Vagina (tissue), 2 donors: ENCODE measurements at places on chromosomes 3 and 15. TPM values are rescaled to one million over a fixed set of nuclear protein-coding genes. Genes with fewer than 3 reads are reported as not detected.

PLIN1 gene
- 53.3 TPM for total RNA-seq

MAN2A2 gene
- total RNA-seq = 46.7 TPM

CFAP100 gene
- not detected for total RNA-seq

CEP19 gene
- total RNA-seq = 1.5 TPM

SUSD5 gene
- total RNA-seq = 0.98 TPM

NDN gene
- total RNA-seq = 79.3 TPM

GHSR gene
- not detected for total RNA-seq

PLA2G4F gene
- total RNA-seq = 35.1 TPM

GRCh38 chr15:40650479-40650878, 44.5 kb upstream of the RAD51 start:
- no peak for DNase-seq

DNA sequence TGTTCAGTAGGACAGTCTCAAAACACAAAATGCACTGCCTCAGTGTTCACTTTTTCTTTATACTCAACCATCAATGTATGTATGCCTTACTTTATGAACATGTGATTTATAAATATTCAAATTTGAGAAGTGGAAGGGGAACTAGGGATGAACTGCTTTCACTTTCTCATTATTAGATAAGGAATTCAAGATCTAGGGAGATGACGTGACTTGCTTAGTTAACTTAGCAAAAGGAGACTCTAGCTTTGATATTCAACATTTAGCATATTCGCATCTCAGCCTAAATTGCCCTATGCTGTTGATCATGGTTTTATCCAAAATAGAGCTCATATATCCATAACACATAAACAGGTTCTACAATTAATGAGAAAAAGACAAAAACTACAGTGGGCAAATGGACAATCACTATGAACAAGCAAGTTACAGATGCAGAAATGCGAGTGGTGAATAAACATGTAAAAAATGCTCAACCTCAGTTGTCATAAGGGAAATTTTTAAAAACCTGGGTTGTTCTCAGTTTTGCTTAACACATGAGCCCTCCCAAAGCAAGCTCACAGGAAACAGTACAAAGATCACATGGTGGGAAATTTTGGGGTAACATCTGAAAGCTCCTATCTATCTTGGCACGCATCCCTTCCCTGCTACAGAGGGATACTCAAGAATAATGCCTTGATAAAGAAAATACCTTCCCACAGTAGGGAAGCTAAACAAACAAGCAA, 269.8 kb downstream of the THRB start:
- peak; percentile 8 for DNase-seq

DNA sequence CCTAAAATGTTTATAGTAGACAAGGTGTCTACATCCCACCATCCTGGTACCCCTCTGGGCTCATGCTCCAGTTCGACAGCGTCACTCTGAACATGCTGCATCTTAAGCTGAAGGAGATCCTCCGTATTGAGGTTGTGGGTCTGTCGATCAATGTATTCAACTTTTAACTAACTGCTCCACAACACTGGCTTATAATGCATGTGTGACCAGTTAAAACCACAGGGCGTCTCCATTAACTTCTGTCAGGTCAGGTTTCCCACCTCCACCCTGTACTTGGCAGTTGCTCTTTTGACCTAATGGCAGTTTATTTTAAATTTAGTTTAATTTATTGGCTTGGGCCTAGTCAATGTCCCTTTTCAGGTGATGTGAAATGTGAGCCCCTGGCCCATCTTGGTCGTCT, 17.8 kb upstream of the RARRES1 start:
- no peak for DNase-seq

DNA sequence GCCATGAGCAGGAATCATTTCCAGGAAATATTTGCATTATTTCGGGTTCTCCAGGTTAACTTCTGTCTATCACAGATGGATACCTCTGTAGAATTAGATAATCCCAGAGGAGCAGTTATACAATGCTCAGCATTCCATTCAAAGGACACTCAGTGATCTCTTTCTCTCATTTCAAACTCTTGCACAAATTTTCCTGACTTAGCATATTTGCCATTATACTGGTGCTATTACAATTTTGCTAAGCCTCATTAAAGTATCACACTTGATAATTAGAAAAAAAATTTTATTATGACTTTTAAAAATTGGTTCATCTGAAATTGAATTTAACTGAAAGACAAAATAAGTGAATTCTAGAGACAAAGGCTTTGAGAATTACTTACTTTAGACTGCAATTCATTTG, 469.0 kb downstream of the EPHA3 start:
- no peak for DNase-seq

DNA sequence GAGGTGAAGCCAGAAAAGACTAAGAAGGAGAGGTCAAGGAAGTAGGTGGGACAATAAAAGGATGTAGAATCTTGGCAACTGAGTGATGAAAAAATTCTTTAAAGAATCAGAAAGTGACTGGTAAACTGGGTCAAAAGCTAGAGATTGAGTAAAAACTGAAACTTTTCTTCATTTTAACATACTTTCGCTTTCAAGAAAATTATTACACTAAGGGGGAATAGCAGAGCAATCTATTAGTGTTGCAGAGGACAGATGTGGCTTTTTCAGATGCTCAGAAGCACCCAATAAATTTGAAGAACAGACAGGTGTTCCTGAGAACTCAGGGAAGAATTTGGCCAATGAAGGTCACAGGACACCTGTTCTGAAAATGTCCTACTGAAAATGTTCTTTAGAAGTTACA, 805.4 kb upstream of the ALCAM start:
- no peak for DNase-seq

DNA sequence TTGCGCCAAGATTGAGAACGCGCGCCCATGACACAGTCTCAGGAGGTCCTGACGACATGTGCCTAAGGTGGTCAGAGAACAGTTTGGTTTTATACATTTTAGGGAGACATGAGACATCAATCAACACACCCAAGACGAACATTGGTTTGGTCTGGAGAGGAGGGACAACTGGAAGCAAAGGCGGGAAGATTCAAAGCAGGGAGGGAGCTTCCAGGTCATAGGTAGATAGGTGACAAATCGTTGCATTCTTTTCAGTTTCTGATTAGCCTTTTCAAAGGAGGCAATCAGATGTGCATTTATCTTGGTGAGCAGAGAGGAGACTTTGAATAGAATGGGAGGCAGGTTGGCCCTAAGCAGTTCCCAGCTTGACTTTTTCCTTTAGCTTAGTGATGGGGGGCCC, 828.4 kb upstream of the DPPA4 start:
- no peak for DNase-seq

DNA sequence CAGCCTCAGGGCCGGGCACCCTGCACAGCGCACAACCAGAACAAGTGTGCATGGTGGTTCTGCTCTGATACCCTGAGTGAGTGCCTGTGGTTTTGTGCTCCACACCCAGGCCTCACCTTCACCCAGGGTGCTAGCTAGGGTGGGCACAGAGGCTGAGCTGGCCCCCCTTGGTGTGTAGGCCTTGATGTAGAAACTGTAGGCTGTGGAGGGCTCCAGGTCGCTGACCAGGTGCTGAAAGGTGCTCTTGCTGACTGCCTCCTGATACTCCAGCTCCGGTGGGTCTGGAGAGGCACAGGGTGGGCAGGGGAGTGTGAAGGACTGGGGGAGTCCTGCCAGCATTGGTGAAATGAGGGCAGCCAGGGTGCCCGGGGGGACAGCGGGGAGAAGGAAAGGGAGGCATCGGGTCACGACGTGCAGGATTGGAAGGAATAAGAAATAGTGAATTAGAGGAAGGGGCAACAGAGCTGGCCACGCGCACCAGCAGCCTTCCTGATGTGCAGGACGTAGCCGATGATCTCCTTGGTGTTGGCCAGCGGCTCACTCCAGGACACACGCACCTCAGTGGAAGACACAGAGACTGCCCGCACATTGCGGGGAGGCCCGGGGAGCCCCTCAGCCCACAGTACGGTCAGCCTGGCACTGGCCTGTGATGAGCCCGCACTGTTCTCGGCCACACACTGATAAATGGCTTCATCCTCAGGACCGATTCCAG, 26.6 kb downstream of the RNU5B-1 start:
- no peak for DNase-seq

DNA sequence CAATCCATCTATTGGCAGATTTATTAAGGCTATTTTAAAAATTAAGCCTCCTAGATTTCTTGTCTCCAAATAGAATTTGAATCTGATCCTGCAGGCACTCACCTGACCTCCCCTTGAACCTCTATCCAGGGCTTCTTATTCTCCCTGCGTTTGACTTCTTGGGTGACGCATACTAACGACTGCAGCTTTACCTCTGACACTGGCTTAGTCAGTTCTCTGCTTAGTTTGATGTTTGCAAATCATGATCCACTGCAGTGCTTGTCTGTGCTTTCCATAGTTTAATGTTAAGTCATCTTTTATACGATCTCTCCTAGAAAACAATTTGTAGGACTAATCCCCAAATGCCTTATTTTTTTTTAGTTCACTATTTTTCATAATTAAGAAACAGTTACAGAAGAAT, 233.1 kb downstream of the ROBO1 start:
- DNase-seq = no peak

- no peak for DNase-seq
Observed at GRCh38 chr15:44568338-44568737, 31.4 kb downstream of the EIF3J start.

GRCh38 chr3:5195605-5196004, 8.1 kb downstream of the EDEM1 start:
- no peak for DNase-seq

DNA sequence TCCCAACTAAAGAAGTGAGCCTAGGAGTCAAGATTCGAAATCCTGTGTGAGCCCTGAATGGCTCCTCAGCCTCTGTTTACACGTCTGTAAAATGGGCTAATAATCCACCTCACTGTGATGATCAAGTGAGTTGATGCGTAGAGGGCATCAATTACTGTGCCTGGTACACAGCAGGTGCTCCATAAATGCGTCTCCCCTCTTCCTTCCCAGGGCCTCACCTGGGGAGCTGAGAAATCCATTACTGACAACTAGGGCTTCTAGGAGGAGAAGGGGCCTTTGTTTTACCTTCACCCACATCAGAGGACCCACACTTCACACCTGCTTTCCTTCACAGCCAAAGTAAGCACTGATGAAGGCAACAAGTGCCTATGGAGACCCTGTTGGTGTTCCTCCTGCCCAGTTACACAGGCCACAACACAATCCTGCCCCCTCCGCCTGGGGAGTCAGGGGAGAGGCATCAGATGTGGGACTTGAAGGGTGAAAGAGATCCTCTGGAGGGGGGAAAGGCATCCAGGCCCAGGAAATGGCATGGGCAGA, 1.4 kb downstream of the CIB2 start:
- no peak for DNase-seq

DNA sequence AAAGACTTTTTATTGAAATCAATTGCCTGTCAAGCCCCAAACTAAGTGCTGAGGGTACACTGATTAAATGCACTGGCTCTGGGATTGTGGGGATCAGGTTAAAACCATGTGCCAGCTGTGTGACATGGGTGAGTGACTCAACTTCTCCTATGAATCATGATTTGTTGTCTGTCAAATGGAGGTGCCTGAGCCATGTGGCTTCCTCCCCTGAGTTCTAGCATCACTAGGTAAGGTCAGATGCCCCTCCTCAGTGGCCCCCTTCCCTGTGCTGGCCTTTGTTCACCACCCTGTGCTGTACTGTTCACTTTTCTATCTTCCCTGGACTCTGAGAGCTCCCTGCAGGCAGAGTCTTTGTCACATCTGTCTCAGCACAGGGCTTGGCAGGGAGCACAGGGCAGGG, 43.6 kb upstream of the ATP2B2 start:
- peak; percentile 67 for DNase-seq
